ENCODE measurements at places on chromosomes 1 and 21.

- no peak for DNase-seq
Observed at GRCh38 chr1:226223157-226223785, at the start of gene MIXL1. Gene MIXL1 (plus strand): TSS chr1:226223664. CDS start chr1:226223682, 18 bp downstream.

DNA sequence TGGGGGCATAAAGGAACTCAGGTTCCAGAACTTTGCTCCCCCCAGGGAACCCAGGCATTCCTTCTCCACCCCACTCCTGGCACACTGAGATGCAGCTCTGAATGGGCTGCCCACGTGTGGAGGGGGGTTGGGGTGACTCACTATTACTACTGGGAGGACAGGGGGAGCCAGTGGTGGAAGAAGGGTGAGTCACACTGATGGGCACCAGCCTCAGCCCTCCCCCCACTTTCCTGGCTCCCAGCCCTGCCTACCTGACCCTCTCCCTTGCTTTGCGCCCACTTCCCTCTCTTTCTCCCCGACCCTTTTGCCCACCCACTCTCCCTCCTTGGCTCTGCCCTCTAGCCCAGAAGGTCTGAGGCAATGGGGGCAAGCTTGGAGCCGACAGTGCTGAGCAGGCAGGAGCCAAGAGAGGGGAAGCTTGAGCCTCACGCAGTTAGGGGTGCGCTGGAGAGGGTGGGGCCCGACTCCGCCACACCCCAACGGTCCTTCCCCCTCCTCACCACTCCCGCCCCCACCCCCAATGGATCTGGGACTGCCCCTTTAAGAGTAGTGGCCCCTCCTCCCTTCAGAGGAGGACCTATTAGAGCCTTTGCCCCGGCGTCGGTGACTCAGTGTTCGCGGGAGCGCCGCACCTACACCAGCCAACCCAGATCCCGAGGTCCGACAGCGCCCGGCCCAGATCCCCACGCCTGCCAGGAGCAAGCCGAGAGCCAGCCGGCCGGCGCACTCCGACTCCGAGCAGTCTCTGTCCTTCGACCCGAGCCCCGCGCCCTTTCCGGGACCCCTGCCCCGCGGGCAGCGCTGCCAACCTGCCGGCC is at the start of gene LMNA:
Gene LMNA, plus strand, starts transcription at position 611 of the 818 bp plus-strand sequence. CDS start 208 bp downstream, outside the sequence.
- DNase-seq = peak; percentile 57

GRCh38 chr1:41775956-41776585 is 142.7 kb downstream of the HIVEP3 start:
- no peak for DNase-seq

DNA sequence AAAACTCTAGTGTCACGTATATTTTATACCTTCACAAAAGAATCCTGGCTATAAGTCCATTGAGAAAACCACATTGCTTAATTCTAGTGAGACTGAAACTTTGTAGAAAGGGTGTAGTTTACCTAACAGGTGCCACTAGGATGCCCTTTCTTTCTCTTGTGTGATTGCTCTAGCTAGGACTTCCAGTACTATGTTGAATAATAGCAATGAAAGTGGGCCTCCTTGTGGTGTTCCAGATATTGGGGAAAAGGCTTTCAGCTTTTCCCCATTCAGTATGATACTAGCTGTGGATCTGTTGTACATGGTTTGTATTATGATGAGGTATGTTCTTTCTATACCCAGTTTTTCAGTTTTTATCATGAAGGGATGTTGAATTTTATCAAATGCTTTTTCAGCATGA is 39.7 kb upstream of the CHODL start:
- no peak for DNase-seq

GRCh38 chr1:201169203-201169602 is 14.9 kb upstream of the TMEM9 start:
- no peak for DNase-seq

- DNase-seq = no peak
Observed at GRCh38 chr1:155008015-155008941, 5.7 kb downstream of the ZBTB7B start.

DNA sequence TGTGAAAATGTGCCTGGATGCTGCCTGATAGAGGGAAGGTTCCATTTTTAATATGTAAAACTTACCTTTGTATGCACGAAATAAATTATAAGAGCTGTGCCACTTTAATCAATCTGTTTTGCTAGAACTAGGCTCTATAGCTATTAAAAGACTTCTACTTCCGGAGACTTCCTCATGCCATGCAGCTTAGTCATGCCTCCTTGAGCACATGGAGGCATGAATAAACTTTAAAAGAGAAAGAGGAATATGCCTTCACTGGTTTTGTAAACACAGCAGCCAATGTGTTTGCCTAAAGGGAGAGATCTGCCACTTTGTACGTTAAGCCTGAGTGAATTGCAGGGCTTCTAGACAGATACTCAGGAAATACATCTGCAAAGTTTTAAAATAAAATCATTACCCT is 604.6 kb downstream of the LRRIQ3 start:
- DNase-seq = no peak

DNA sequence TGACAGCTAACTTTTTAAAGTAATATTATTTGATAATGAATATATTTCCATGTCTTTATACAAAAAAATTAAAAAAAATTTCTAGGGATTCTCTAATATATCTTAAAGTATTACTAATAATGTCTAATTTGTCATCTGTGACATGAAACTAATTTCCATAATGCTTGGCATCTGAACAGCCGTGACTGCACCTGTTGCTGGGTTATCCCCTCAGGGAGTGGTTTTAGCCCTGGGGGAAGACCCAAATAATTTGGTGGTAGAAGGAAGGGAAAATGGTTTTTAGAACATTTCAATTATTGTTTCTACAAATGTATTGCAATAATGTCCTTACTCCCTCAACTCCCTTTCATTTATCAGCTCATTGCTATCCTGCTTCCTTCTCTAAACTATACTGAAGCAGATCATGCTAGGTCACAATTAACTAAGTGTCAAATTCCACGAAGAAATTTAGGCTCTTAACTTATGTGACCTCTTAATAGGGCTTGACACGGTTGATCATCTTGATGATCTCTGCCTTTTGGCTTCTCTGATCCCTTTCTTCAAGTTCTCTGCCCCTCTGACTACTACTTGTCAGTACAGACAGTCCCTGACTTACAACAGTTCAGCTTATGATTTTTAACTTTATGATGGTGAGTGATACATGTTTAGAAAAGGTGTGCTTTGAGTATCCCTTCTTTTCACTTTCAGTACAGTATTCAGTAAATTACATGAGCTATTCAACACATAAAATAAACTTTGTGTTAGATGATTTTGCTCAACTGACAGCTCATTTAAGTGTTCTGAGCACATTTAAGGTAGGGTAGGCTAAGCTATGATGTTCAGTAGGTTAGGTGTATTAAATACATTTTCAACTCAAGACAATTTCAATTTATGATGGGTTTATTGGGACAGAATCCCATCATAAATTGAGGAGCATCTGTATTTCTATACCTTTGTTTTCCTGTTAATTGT is 26.4 kb upstream of the DPH5 start:
- DNase-seq = no peak

- DNase-seq = no peak
Observed at GRCh38 chr1:158117854-158118704, 62.6 kb upstream of the CD1D start.

All from stimulated activated CD8-positive, alpha-beta memory T cell treated with anti-CD3 and anti-CD28 coated beads, Interleukin-4, amount 100 ng/mL, for 4 hours (primary cell).